Right lung (tissue), 10 donors: ENCODE measurements at places on chromosomes 1 and 21. TPM values are rescaled to one million over a fixed set of nuclear protein-coding genes. Genes with fewer than 3 reads are reported as not detected.

GRCh38 chr1:238242181-238242580 lies 351.5 kb upstream of the ZP4 start:
- no peak for DNase-seq

- no peak for DNase-seq
Measured at GRCh38 chr1:227736814-227737432, 1.7 kb downstream of the SNAP47 start.

GRCh38 chr1:185528084-185528676 lies 206.0 kb upstream of the HMCN1 start:
- DNase-seq: no peak

- DNase-seq: no peak
Measured at GRCh38 chr1:94875794-94876193, 51.1 kb downstream of the CNN3 start.

The ASAP3 gene
- polyA plus RNA-seq: 47.9 TPM
